OCI-LY7 (cell line): ENCODE measurements at places on chromosomes 3 and 15.

GRCh38 chr3:170228093-170228766, 6.0 kb downstream of the PRKCI start:
- no peak for DNase-seq

GRCh38 chr3:115960799-115961198, 337.5 kb downstream of the GAP43 start:
- DNase-seq: no peak

DNA sequence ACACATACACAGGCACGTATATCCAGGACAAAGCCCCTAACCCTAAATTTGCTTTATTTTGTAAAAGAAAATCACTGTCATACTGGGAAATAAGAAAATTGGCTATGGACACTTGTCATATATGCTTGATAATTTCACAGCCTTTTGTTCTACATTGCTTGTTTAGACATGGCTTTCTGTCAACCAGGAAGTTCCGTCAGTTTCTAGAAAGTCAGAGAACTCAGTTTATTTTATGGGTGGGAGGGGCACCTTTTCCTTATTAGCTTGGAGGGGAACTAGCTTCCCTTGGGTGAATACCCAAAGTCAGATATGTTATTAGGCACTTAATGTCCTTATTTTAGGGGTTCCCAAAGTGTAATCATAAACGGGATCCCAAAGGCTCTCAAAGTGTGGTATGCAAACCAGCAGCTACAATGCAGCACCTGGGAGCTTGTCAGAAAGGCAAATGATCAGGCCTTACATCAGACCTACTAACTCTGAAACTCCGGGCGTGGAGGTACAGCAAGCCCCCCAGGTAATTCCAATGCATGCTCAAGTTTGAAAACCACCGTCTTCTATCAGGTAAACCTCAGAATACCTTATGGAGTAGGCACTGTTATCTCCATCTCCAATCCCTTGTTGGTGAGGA, 50.1 kb downstream of the CADPS start:
- DNase-seq: peak; percentile 76

- DNase-seq: no peak
Measured at GRCh38 chr3:119497820-119498185, 544 bp upstream of the TIMMDC1 start.

GRCh38 chr3:13411186-13411860, 8.8 kb downstream of the NUP210 start:
- DNase-seq: no peak

- DNase-seq: no peak
Measured at GRCh38 chr15:40282147-40282868, 556 bp downstream of the ANKRD63 start.

DNA sequence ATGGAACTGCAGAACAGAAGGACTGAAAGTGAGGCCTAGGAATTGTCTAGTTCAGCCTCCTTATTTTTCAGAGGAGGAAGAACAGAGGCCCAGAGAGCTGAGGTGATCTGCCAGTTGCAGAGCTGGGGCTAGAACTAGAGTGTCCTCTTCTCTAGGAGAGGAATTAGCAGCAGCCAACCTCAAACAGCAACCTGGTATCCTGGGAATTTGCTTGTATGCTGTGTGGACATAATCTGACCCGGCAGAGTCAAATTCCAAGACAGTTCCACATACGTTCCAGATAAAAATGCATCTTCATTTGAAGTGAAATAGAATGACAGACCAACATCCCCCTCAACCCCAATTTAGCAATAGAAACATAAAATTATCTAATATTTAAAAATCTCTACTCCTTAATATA, 13.5 kb upstream of the TSC22D2 start:
- no peak for DNase-seq
